ENCODE measurements at places on chromosomes 5 and 9.

- no peak for DNase-seq
These were observed 41.3 kb downstream of the CAVIN4 start for GRCh38 chr9:100619194-100619593.

- no peak for DNase-seq
These were observed 146.6 kb downstream of the SEC61B start for GRCh38 chr9:99368341-99369326.

GRCh38 chr9:107178293-107178692 is 104.8 kb upstream of the RAD23B start:
- DNase-seq, result no peak

GRCh38 chr9:112575107-112575506 is 88.5 kb downstream of the KIAA1958 start:
- no peak for DNase-seq

GRCh38 chr5:33242277-33242676 is 198.5 kb upstream of the TARS1 start:
- DNase-seq, result no peak

DNA sequence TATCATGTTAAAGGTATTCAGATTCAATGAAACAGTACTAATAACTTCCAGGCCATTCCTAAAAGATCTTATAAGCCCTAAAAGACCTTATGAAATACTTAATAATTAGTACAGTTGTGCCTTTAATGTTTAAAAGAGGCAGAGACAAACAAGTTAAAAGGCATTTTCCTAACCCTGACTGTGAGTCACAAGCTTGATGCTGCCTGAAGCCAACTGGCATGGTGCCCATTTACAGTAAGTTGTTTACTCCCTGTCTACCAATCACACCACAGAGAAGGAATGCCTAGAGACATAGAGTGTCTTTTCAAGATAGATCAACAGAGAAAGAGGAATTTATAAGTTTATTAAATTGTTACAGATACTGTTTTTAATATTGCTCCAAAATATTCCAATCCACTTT is 47.8 kb downstream of the NR3C1 start:
- peak; percentile 72 for DNase-seq

- DNase-seq, result no peak
These were observed 498.0 kb downstream of the PRDM9 start for GRCh38 chr5:24005384-24005783.

DNA sequence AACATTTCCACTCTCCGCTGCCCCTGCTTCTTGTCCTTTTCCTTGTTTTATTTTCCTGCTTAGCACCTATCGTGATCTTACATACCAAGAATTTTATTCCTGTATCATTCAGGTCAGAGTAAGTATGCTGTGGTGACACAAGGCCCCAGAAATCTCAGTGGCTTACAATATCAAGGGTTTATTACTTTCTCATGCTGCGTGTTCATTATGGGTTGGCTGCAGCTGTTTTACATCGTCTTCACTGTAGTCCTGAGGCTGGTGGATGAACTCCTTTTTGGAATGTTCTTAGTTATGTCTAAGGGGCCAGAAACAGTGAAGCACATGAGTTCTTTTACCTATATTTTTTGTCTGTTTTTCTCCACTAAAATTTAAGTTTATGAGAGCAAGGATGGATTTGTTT is 51.2 kb downstream of the FCHO2 start:
- no peak for DNase-seq

GRCh38 chr9:2385746-2386145 is 235.8 kb upstream of the VLDLR start:
- DNase-seq, result no peak

DNA sequence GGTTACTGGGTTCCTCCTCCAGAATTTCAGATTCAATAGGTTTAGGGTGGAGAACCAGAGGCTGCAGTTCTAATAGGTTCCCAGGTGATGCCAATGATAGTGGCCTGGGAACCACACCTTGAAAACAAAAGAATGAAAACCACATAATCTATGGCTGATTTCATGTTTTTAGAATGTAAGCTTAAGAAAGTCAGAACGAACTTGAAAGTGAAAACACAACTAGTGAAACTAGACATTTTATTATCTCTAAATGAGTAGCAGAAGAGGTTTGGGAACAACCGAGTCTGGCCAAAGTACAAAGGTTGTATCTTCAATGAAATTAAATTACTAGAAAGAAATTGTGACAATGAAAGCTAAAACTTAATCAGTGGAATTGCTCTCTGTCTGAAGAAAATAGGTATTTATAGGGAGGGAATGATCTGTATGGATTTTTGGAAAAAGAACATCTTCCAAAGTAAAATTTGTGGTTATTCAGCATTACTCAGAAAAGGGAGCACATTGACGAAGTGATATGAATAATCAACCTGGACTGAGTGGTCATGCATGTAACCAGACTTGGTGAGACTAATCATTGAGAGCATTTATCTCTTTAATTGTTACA is 24.9 kb upstream of the CEP120 start:
- DNase-seq, result no peak

- DNase-seq, result no peak
These were observed 13.7 kb upstream of the KIF4B start for GRCh38 chr5:154999865-155000264.

- no peak for DNase-seq
These were observed 9.5 kb downstream of the ISL1 start for GRCh38 chr5:51392689-51393199.

- no peak for DNase-seq
These were observed 40.1 kb downstream of the MACIR start for GRCh38 chr5:103298607-103299188.
